ENCODE measurements at places on chromosomes 12 and 14.

DNA sequence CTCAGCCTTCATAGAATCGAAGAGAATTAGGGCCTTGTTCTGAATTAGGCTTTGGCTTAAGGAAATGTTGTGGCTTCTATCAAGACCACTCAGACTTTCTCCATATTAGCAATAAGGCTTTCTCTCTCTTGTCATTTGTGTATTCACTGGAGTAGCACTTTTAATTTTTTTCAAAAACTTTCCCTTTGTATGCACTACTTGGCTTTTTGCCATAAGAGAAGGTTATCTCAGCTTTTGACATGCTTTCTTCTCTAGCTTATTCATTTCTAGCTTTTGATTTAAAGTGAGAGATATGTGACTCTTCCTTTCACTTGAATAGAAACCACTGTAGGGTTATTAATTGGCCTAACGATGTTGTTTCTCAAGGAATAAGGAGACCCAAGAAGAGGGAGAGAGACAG is 244.2 kb downstream of the GPHN start:
- DNase-seq: no peak

DNA sequence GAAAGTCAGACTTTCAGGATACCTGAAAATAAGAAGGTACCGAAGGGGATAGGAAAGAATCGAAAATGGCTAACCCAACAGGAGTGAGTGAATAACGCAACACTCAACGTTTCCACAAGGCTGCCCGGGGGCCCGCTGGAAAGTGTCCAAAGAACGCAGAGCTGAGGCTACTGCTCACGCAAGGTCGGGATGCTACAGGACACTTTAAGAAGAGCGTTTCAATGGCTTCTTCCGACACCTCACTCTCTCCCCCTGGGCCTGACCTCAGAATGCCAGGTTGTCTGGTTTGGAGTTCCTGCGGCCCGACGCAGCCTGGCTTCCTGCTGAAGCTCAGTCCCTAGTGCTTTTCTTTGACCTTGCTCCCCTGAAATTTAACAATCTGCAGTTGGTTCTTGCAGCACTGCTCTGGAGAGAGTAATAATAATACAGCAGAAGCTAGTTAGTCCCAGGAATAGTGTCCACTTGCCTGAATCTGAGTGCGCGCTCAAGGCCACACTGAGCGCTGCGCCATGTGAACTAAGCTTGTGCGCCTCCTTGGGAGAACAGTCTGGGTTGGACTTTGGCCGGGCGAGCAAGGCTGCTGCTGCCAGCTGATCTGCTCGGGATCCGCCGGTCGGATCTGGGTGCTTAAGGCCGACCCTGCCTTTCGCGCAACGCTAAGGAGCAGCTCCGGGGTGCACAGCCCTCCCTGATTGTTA is 2.0 kb upstream of the ALX1 start:
- DNase-seq: no peak

- no peak for DNase-seq
These were observed 602.8 kb downstream of the ALG10 start for GRCh38 chr12:34625116-34625515.

- DNase-seq: no peak
These were observed 8.1 kb downstream of the TMEM260 start for GRCh38 chr14:56587701-56588100.

GRCh38 chr14:68322940-68323620 is 469.8 kb downstream of the ZFP36L1 start:
- no peak for DNase-seq

DNA sequence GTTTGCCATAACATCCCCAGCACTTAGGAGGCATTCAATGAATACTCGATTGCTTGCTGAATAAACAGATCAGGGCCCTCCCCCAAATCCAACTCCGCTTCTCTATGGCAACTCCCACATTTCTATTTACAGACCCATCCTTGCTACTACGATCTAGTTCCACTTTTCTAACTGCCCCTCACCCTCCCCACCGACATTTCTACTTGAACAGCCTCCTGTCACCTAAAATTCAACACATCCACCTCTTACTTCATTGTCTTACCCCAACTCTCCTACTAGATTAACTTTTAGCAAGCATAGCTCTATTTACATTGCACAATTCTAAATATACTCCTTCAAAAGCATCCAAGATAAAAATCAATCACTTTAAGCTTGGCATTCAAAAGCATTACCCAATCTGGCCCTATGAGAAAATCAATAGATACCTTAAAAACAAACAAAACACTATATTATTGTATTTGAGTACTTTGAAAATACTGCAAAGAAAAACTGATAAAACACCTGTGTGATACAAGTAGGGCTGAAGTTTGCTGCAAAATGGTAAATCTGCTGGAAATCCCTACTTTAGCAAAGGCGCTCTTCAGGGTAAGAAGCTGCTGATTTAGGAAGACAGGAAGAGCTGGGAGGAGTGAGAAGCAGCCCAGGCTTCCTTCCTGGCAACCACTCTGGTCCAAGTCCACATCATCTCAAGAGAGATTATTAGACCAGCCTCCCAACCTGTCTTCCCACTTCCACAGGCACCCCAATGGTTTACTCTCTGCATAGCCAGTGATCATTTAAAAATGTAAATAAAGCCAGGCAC is 96.4 kb downstream of the HECTD4 start:
- DNase-seq: no peak

GRCh38 chr12:74914378-74914777 is 295.3 kb downstream of the KCNC2 start:
- DNase-seq: no peak

GRCh38 chr12:54497883-54498282 is 331 bp downstream of the NCKAP1L start:
- DNase-seq: no peak

GRCh38 chr14:74881431-74882102 is at the start of gene DLST:
TSS of gene DLST (plus strand) at chr14:74881916. CDS start at chr14:74881954, 38 bp downstream.
- DNase-seq: peak; percentile 60

GRCh38 chr12:21933656-21934055 is 7.6 kb downstream of the ABCC9 start:
- DNase-seq: no peak

DNA sequence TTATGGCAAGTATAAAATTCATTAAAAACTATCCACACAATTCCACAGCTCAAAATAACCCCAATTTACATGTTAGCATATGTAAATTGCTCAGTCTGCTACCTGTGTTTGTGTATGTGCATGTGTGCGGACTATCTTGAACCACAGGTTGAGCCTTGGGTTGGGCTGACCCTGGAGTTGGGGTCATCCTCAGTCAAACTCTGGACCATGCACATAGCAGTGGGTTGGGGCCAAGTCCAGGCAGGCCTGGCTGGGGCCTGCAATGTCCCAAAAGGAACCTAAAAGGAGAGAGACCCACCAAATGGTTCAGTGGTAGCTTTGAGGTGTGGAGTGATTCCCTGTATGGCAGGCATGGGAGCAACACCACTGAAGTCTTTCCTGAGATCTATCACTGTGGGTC is 156.1 kb downstream of the FOXN3 start:
- DNase-seq: no peak

DNA sequence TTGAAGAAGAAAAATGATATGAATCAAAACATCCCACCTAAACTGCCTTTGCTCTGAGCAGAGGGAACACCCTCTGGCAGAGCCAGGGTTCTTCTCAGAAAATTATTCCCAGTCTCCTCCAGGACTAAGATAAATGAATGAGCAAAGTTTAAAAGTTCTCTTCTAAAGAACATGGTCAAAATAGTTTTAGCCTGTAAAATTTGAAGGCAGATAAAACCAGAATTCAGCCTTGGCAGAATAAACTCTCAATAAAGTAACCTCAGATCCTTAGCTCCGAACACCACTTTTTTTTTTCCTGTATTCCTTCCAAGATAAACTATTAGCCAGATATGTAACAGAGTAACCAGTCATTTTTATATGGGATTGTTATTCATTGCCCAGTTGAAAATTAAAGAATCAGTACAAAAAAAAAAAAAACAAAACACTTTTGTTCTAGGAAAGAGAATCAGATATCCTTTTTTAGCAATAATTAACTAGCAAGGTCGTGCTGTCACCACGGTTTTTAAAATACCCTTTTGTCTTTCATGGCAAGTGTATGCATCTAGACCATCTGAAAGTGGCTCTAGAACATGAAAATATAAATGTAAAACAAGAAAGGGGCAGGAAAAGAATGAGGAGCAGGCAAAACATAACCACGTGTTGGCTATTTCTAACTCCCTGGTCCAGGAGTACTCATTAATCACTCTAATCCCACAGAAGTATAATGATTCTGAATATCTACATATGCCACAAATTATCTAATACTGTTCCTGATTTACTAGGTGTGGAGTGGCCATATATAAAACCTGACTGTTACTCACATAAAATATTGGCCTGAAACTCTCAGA is 60.8 kb downstream of the CAPZA3 start:
- DNase-seq: no peak

DNA sequence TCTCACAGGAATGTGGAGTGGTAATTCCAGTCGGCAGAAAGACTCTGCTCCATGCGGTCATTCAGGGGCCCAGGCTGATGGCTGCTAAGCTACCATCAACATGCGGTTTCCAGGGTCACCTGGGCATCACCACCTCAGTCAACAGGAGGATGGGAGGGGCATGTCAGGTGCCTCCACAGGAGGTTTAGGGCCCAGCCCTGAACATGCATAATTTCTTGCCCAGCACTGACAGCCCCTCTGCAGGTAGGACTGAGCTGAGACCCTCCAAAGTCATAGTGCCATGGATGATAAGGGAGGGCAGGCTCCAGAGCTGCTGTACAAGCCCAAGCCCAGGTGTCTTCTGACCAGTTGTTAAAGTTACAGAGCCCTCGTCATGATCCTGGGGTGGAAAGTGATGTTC is 244.0 kb upstream of the SFSWAP start:
- no peak for DNase-seq

DNA sequence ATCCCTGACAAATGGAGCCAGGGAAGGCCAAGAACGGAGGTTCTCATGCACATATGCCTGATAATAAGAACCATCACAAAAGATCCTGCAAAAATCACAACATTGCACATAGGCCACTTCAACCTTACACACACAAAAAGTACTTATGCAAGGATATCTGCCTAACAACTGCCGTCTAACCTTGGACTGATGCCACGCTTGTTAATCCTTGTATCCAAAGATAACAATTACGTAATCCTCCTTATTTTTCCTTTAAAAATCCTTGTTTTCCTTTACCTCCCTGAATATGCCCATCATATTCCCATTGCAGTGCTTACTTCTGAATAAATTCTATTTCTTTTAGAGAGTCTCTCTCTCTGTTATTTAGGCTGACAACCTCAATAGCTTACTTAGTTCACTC is 59.5 kb downstream of the TMEM116 start:
- DNase-seq: no peak

GRCh38 chr14:65849091-65849490 is 436.6 kb downstream of the FUT8 start:
- no peak for DNase-seq

DNA sequence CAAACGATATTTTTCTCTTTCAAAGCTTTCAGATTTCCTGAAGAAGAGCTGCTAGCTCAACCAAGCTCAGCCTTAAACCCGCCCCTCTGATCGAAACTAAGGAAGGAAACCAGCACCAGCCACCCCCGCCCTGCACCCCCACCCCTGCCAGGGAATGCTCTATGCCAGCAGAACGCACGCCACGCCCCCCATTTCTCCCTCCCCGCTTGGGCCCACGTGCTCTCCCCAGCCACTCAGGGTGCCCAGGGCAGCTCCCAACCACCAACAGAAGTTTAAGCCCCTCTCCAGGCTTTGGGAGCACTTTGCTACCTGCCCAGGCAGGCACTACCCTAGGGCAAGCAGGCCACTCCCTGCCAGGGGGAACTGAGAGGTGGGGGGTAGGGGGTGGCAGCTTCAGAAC is 18.8 kb upstream of the KRT78 start:
- DNase-seq: no peak

DNA sequence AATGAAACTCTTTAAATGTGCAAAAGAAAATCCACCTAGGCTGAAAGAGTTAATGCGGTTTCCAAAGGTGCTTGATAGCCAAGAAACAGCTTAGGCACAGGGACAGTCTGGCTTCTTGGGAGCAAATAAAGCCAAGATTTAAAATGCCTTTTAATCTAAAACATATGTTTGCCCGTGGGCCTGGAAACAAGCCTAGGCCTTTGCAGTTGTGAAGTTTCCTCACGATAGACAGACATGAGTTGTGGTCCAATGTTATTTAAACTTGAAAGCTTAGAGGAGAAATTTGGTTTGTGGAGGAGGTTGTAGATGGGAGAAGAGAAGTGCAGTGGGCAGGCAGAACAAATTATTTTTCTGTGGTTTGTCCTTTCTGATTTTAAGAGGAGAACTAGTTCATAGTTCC is 29.8 kb downstream of the PROX2 start:
- DNase-seq: no peak

DNA sequence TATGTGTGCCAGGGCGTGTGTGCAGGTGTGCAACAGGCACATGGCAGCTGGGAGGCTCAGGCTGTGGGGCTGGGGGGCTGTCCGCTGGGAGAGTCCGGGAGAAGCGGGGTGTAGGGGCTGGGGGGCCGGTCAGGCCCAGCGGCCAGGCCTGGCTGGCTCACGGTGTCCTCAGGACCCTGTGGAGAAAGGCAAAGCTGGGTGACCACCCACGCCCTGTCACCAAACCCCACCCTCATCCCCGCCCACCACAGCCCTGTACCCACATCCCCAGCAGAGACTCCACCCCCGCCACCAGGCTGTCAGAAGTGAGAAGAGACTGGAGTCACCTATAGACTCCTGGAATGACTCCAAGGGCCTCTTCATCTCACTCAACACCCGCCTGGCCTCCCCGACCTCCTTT is 85.3 kb downstream of the SCARB1 start:
- no peak for DNase-seq
